ENCODE measurements at places on chromosomes 7 and 10.

DNA sequence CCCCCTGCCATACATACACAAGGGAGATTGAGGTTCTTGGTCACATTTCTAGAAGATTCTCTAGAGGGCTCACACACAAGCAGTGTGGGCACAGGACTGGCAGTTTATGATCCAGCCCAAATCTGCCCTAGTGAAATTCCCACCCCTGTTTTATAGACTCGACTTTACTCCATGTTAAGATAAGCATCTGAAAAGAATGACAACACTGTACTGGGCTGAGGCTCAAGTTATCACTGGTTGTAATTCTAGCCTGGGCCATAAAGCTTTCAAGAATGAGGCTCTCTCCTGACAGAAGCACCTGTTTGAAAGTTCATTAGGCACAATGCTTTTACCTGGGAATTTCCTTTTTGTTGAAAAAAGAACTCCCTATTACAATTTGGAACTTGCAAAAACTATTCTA, 195.6 kb upstream of the GLI3 start:
- no peak for DNase-seq

- DNase-seq = no peak
Measured at GRCh38 chr10:100509241-100509840, 10.3 kb downstream of the SEC31B start.

GRCh38 chr7:44210107-44210506, 9.3 kb downstream of the YKT6 start:
- peak; percentile 43 for DNase-seq

GRCh38 chr10:30583778-30584415, 45.7 kb downstream of the LYZL2 start:
- DNase-seq = peak; percentile 35

DNA sequence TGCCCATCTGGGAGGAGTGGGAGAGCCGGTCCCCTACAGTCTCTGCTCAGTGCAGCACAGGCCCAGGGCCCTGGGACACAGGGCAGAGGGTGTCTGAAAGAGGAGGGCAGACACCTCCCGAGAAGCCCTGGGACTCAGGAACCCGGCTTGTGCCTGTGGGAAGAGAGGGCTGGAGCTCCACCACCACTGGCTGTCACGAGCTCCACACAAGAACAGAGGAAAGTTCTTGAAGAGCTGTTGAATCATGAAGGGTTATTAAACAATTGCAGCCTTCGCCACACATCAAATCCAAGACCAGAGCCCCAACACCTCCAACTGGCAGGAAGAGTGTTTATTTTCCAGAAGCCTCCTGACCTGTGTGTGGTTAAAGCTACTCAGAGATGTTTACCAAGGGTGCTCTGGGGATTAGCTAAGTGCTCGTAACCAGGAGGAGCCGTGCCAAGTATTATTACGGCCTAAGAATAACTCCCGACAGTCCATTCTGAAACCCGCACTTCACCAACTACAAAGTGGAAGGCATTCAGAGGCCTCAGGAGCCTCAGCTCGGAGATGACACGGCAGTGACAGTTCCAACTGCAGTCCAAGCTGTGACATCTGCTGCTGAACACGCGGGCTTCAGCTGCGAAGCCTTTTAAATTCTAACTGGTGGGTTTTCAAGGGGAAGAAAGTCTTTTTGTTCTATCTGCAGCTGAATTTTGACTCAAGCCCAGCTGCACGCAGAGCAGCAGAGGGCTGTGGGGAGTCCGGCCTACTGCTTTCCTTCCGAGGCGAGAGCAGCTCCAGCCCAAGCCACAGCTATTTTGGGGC, 75.1 kb downstream of the MAD1L1 start:
- peak; percentile 89 for DNase-seq

GRCh38 chr10:101576211-101576863, 11.7 kb downstream of the POLL start:
- DNase-seq = no peak

DNA sequence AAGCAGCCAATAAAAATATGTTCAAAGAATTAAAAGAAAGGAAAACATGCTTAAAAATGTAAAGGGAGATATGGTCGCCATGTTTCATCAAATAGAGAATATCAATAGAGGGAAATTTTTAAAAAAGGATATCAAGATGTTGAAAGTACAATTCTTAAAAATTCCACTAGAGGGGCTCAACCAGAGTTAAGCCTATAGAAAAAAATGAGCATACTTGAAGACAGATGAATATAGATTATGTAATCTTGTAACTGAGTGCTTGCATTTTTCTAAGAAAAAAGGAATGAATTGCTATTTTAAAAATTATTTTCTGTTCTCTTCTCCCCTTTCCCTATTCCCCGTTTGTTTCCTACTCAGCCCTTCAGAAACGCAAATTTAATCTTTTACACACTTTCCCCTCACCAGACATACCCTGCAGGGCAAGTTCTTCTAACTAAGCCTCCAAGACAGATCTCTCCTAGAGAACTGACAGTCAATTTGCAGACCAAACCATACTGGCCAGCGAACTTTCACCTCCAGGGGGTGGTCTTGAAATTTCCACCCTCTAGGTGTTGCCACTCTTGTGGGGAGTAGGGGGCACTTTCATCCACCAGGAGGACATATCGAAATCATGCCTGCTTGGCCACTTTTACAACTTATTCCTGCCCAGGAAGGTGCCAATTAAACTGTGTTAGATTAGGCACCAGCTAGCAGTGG, 67.7 kb downstream of the NSUN6 start:
- DNase-seq = no peak

DNA sequence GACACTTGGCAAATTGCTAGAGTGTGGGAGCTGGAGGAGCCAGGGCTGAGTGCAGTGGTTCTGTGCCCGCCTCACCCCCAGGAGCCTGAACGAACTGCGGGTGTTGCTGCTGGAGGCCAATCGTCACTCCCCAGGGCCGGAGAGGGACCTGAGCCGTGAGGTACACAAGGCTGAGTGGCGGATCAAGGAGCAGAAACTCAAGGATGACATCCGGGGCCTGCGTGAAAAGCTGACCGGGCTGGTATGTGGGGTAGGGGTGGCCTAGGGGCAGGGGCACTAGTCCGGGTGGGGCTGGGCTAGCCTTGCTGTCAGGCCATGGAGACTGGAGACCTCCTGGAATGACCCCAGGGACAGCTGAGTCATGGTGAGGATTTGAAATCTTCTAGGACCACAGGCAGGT, 56.7 kb upstream of the GTF2IRD1 start:
- no peak for DNase-seq

GRCh38 chr10:17737027-17737965, 14.7 kb upstream of the TMEM236 start:
- peak; percentile 49 for DNase-seq

- DNase-seq = no peak
Measured at GRCh38 chr7:121546632-121547543, 150.8 kb upstream of the FAM3C start.

DNA sequence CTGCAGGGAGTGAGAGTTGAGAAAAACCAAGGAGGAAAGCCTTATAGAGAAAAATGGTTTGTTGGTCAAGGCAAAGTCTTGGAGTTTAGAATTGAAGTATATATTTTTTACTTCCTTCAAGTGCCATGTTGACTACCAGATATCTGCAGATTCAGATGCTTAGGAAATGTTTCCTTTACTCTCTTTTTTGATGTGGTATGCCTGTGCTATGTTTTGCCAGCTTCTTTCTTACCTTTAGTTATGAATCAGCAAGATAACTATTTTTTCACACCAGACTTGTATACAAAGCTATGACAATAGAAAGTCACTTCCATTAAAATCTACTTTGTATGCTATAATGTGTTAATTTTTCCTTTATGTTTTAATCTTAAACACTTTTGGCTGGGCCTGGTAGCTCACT, 3.6 kb downstream of the R3HCC1L start:
- DNase-seq = no peak

DNA sequence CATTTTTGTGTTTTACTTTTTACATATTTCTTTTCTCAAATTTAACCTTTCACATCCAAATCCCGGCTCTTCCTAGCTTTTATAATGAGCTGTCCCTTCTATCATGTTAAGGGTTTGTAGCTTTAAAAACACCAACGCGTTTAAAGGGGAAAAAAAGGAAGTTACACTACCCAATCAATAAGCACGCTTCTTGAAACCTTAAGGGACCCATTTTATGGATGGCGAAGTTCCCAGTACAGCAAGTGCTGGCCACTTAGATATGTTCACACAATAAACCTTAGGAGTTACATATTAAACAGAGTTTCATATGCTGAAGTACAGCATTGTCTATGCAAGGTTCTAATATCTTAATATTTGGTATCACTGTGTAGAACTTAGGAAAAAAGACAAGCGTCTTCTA, 1.8 kb downstream of the GNG11 start:
- no peak for DNase-seq

- DNase-seq = no peak
Measured at GRCh38 chr7:5408777-5409176, 14.9 kb downstream of the TNRC18 start.

GRCh38 chr10:6769704-6770417, 189.8 kb upstream of the PRKCQ start:
- no peak for DNase-seq

DNA sequence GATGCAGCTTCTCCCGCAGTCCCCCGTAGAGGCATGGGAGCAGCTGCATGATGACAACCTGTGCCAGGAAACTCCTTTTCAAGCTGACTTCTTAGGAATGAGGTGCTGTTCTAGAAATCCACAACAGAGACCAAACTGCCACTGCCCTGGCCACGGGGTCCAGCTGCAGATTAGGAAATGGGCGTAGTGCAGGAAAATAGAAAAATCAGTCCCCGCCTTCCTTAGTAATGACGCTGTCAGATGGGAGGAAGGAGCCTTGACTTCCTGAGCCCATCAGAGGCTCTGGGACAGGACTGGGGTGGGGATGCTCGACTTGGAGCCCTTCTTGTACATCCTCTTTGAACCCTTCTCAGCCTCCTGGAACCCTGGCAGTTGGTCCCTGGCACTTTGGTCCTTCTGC, 227.8 kb upstream of the GRB10 start:
- DNase-seq = no peak

GRCh38 chr7:79298145-79298760, 155.2 kb downstream of the MAGI2 start:
- DNase-seq = peak; percentile 79

- DNase-seq = no peak
Measured at GRCh38 chr7:92653136-92653535, 62.9 kb upstream of the FAM133B start.

- DNase-seq = no peak
Measured at GRCh38 chr7:155237297-155237696, 60.4 kb upstream of the INSIG1 start.

DNA sequence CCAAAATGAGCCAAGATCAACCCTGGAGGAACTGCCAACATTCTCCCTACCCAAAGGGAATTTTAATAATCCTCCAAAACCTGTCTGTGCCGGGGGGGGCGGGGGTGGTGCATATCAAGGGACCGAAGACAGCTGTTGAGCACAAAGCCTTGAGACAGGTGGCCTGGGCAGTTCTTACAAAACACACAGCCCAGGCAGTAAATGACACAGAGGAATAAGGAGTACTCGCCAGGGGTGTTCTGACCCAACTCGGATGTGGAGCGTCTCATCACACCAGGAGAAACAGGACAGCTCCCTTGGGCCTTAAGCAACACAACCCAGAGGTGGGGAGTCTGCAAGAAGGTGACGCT, 35.6 kb downstream of the PLAC9 start:
- no peak for DNase-seq

GRCh38 chr10:19263262-19263661, 214.7 kb downstream of the MALRD1 start:
- no peak for DNase-seq

DNA sequence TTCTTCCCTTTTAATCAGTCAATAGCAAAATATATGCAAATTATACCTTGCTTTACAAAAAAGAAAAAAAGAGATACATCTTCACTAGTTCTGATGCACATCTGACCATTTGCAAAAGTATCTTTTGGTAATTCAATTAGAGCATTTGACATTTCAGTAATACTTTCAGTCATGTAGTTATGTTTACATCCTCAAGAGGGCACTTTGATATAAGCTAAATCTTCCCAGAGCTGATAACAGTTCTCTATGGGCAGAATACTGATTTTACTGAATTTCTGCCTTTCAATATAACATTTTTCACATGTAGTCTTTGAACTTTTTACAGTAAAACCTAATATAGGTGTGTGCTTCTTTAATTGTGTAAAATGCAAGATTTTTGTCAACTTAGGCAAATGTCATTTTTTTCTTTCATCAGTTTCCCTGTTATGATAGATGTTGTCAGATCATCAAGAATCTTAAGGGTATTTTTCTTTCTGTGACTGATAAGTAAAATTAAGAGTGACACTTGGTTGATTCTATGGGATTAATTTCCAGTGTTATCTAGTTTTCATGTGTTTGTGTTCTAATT, 703.5 kb upstream of the SEMA3D start:
- DNase-seq = peak; percentile 46

DNA sequence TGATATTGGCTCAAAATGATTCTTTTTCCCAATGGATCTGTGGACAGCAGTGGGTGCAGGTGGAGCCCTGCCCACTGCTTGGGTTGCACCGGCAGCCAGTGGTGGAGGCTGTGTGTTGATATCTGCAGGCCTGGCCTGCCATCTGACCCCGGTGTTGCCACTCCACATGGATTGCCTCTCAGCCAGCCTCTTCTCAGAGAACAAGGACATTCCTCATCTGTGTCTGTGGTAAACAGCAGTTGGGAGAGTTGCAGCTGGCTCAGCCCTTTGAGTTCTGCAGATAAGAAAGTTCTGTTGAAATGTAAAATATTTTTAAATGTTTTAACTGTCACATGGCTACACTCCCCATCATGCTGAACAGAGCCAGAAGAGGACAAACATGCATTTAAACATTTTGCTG, 374.9 kb upstream of the CELF2 start:
- no peak for DNase-seq

- DNase-seq = no peak
Measured at GRCh38 chr7:75758491-75758890, 13.5 kb downstream of the CCL26 start.

DNA sequence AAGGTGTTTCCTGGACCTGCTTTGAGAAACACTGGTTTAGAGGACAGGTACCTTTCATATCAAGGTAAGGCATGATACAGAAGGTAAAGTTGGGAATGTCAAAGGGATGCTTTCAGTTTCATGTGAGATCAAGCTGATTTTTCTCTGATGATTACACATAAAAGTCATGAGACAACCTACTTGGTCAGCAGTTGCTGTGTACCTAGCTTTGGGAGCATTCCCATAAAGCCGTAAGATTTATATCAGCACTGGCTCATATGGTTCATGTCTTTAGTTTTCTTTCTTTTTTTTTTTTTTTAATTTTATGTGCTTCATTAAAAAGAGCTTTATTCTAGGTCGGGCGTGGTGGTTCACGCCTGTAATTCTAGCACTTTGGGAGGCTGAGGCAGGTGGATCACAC, 265.3 kb upstream of the LRGUK start:
- DNase-seq = no peak

DNA sequence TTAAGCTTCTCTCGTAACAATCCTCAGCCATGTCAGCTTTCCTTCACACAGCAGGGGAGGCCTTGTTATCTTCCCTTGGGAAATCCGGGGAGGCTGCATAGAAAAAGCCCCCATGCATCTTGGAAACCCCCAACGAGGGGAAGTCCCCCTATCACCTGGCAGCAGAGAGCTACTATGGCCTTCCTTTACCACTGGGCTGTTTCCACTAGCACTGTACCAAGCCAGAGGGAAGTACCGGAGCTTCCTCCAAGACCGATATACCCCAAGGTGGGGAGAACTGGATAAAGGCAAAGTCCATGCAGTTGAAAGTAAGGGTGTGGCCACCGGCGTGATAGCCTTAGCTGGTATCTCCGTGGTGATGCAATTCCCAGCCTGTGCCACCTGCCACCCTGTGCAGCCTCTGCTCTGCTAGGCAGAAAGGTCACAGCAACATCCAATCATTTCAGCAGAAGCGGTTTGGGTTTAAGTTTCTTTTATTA, 4.4 kb upstream of the CLIP2 start:
- DNase-seq = no peak
